ENCODE measurements at places on chromosomes 16 and 17.

GRCh38 chr17:56608944-56609343 is 15.4 kb downstream of the NOG start:
- no peak for DNase-seq

GRCh38 chr17:65154770-65155589 is 17.8 kb downstream of the RGS9 start:
- DNase-seq, result peak; percentile 22

- no peak for DNase-seq
These were observed 9.7 kb downstream of the DYNLL2 start for GRCh38 chr17:58092797-58093385.

- no peak for DNase-seq
These were observed 222.9 kb upstream of the IRX3 start for GRCh38 chr16:54509456-54509855.

DNA sequence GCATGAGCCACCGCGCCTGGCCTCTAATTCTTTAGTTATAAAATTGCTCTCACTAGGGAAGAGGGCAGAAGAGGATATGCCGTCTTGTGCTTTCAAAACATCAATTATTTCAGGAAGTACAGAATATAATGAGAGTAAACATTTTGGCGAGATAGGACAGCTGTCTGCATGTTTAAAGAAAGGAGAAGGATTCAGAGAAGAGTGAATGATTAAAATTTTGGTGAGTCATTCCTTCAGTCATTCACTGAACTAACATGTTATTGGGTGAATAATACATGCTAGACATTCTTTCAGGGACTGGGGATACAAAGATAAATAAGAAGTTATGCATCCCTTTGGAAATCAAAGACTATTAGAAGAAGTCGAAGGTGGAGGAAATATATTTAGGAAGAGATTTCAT is 590.3 kb upstream of the GOT2 start:
- no peak for DNase-seq

GRCh38 chr17:32793841-32794240 is 83.1 kb downstream of the MYO1D start:
- DNase-seq, result no peak

GRCh38 chr17:27559506-27560481 is 71.2 kb upstream of the LGALS9 start:
- DNase-seq, result no peak

- no peak for DNase-seq
These were observed 93.5 kb downstream of the CRISPLD2 start for GRCh38 chr16:84913315-84913714.

GRCh38 chr17:43779145-43780125 is 658 bp upstream of the DUSP3 start:
- DNase-seq, result no peak

GRCh38 chr17:74798239-74798707 is 22.1 kb upstream of the NAT9 start:
- no peak for DNase-seq

GRCh38 chr16:30604316-30604947 is 5.8 kb downstream of the ZNF689 start:
- DNase-seq, result no peak

- no peak for DNase-seq
These were observed 584 bp upstream of the TNRC6A start for GRCh38 chr16:24728891-24729242.

GRCh38 chr16:70163596-70163995 is 10.0 kb upstream of the CLEC18C start:
- no peak for DNase-seq

GRCh38 chr17:45130681-45131615 is 1.4 kb downstream of the PLCD3 start:
- DNase-seq, result no peak

GRCh38 chr16:85782451-85782850 is 16.9 kb downstream of the EMC8 start:
- DNase-seq, result no peak

GRCh38 chr17:72618001-72618509 is 474.4 kb downstream of the SLC39A11 start:
- DNase-seq, result peak; percentile 39

DNA sequence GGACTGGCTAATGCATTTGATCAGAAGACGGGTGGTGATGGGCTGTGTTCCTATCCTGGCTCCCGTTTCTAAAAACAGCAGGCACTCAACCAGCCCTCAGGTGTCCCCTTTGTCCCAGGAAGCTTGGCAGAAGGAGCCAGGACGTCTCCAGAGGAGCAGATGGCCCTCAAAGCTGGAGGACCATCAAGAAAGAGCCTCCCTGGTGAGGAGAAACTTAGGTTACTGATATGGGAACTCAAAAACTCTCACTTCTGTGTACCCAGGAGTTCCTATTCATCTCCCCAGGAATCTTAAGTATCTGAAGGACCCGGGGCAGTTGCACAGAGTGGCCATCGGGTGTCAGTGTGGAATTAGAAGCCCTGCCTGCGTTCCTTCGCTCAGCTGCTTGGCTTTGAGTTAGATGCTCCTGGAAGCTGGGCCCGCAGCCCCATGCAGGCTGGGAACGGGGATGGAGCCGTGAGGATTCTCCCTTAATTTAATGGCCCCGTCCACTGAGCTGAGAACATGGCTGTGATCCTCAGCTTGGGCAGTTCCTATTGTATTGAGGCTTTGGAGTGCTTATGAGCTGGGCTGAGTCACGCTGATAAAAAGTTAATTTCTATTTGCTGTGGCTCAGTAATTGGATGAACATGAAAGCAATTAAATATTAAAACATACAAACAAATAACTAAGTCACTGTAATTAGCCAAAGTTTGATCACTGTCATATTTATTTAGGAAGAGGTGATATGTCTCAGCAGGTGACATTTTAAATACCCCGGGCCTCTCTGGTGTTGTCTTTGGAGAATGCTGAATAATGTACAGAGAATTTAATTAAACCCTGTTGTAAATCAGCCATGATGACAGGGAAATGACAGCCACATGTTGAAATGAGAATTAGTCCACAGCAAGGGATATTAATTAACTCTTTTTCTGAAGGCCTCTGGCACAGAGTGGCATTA is 402.1 kb downstream of the SEC14L1 start:
- DNase-seq, result peak; percentile 80

- peak; percentile 87 for DNase-seq
These were observed 24.2 kb upstream of the KRT17 start for GRCh38 chr17:41648411-41649195.

- DNase-seq, result no peak
These were observed 12.3 kb downstream of the NR1D1 start for GRCh38 chr17:40087903-40088718.

- no peak for DNase-seq
These were observed 7.9 kb upstream of the ACSF3 start for GRCh38 chr16:89085755-89086154.

DNA sequence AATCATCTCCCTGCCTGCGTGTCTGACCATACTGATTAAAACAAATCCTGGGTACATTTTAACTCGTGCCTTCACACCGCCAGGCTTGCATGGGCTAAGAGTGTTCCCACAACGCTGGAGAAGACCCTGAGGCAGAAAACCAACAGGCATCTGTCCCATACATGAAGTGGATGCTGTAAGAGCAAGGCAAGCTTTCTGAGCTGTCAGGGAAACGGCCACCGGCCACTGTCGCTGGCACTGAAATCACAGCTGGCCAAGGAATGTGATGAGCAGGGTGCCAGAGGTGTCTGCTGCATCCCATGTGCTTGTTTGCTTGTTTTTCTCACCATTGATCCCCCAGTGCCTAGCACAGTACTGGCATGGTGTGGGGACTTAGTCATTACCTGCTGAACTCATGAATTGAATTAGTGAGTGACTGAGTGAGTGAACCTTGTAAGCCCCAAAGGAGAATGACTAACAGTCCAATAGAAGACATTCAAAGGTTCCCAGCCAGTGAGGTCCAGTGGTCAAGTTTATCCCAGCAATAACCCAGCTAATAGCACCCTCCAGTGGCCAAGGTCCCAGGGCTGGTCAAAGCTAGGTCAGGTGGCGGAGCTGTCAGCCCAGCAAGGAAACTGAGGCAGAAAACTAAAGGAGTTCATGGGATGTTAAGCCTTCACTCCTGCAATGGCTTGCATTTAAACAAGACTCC is 92.7 kb upstream of the CDH5 start:
- DNase-seq, result no peak

- peak; percentile 13 for DNase-seq
These were observed 527 bp downstream of the CIAPIN1 start for GRCh38 chr16:57446531-57447185.

- no peak for DNase-seq
These were observed 998 bp upstream of the TMEM11 start for GRCh38 chr17:21214777-21215541.

DNA sequence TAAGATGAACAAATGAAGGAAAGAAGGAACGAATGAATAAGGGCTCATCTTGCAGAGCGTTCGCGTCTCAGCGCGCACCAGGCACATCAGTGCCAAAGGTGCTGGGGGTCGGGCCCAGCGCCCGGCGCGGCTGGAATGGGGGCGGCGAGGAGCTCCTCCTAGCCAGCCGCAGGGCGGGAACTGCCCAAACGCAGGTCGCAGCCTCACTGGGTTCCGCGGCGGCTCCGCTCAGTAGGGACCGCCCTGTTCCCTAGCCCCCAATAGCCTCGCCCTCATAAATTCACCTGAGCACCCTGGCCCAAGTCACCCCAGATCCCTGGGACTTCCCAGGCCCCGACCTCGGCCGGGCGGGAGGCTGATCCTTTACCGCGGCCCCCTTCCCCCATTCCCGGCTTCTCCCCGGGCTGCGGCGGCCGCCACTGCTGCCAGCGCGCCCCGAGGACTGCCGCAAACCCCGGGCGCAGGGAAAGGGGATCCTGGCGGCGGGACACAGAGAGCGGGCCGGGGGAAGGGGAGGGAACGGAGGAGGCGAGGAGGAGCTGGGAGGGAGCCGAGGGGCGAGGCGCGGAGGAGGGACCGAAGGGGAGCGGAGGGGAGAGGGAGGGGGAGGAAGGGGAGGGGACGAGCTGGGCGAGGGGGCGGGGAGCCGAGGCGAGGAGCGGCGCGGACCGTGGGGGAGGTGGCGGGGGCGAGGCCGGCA is 377 bp upstream of the CRHR1 start:
- DNase-seq, result no peak

GRCh38 chr16:1494129-1494640 is 1.0 kb downstream of the TELO2 start:
- DNase-seq, result no peak

DNA sequence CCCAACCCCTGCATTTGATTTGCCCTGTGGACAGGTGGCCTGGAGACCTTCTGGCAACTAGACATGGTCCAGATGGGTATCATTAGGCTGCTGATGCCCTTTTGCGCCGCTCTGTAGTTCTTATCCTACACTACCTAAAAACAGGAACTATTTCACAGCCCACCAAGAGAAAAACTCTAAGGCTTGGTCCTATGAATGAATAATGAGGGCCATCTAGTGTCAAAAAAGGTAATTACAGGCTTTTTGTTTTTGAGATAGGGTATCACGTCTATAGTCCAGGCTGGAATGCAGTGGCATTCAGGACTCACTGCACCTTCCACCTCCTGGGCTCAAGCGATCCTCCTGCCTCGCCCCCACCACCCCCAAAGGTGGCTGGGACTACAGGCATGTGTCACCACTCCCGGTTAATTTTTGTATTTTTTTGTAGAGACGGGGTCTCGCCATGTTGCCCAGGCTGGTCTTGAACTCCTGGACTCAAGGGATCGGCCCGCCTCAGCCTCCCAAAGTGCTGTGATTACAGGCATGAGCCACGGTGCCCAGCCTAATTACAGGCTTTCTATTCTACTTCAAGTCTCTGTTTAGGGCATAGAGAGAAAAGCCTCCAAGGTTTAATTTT is 20.9 kb downstream of the COIL start:
- DNase-seq, result peak; percentile 75

DNA sequence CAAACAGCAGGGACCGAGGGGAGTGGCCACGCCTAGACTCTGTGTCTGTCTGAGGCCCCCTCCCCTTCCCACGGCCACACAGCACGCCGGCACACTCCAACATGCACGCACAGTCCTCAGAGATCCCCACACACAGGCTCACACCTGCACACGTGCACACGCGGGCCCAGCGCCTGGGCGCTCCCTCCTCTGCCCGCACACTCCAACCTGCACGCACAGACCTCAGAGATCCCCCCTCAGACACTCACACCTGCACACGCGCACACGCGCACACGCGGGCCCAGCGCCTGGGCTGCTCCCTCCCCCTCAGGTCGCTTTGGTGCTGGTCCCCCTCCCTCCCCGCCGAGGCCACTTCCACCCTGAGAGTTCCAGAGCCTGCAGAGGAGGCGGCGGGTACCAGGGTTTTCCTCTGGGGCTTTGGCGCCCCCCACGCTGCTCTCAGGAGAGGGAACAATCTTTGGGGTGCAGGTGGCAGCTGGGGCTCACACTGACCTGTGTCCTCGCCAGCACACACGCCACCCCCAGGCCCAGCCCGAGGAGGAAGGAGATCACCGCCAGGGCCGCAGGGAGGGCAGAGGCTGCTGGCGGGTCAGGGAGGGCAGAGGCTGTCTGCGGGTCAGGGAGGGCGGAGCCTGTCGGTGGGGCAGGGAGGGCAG is 1.6 kb downstream of the CD7 start:
- peak; percentile 73 for DNase-seq

- peak; percentile 88 for DNase-seq
These were observed 26.0 kb upstream of the ADCY9 start for GRCh38 chr16:4142268-4142667.

DNA sequence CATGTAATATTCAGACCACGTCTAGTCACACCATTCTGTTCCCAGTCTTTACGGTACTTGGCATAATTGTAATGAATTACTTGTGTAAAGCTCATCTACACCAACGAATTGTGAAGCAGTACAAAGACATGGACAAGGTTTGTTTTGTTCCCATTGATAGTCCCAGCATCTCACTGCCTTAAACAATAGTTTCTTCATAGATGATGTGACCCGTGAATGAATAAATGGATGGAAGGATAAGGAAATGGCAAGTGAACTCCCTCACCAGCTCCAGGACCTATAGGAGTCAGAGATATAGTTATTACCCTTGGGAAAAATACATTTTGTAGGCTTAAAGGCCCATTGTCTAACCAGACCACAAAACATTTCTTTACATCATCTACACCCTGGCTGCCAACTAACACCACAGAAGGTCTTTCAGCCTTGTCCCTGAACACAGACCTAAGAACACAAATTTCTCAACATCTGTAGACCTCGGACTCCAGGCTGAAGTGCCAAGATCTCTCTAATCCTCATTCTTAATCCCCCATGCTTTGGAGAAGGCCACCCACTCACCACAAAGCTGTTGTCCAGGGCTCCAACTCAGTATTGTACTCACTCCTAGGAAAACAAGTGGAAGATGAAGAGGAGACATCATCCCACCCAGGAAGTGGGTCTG is 38.2 kb downstream of the MAF start:
- DNase-seq, result no peak

- DNase-seq, result no peak
These were observed 8.5 kb downstream of the SLC38A10 start for GRCh38 chr17:81286491-81287145.

GRCh38 chr17:1882836-1883235 is 53.0 kb downstream of the RPA1 start:
- DNase-seq, result peak; percentile 11

DNA sequence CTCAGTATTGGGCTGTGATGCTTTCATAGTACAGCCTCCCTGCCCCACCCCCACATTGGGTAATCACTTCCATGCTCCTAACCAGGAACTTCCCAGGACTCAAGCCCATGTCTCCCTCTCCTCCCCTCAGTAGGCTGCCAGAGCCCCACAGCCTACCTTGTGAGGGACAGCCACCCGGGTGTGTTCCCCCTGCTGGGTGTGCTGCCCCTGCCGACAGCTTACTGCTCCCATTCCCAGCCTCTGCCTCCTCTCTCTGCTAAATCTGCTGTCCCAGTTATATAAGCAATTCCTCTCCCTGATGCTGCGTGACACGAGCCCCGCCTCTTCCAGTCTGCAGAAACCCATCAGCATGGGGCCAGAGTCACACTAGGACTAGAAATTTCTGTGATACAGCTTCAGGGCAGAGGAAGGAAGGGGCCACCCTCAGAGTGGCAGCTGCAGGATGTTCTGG is at the start of gene RSKR:
Gene RSKR, minus strand, starts transcription at position 255 of the 451 bp plus-strand sequence. Its CDS starts 24 bp downstream, at position 231.
- DNase-seq, result no peak
